ENCODE measurements at places on chromosomes 6 and 20.

GRCh38 chr20:11030351-11030750, 356.6 kb upstream of the JAG1 start:
- DNase-seq: no peak

DNA sequence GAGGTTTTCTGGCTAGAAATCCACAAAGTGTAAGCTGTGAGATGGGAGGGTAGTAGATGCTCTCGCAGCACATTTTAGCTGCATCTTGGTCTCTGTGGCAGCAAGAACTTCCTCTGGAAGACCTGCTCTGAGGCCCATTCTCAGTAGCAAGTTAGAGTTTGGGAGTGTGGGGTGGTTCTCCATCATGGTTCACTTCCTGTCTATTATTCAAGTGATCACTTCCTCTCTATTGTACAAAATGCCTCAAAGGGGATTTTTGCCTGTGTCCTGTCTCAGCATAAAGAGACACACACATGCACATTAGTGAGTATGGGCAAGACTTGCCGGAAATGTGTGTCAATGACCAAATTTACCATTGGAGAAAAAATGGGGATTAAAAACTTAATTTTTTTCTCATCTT, 42.5 kb downstream of the LYRM2 start:
- no peak for DNase-seq

GRCh38 chr6:1770968-1771723, 161.4 kb downstream of the FOXC1 start:
- peak; percentile 61 for DNase-seq

DNA sequence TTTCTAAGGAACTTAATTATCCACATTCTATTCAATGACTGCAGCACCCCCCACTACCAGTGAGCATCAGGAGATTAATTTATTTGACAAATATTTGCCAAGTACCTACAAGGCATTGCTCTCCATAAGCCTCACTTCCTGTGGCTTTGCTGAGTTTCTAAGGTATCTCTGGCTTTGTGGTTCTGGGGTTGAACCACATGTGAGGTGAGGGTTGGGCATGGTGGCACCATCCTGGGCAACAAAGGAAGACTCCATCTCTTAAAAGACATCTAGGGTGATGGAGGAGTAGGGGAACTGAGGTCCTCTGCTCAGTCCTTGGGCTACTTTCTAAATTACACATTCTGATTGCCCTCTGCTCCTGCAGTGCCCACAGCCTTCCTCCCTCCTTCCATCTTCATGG, 25.5 kb upstream of the WFDC2 start:
- no peak for DNase-seq

DNA sequence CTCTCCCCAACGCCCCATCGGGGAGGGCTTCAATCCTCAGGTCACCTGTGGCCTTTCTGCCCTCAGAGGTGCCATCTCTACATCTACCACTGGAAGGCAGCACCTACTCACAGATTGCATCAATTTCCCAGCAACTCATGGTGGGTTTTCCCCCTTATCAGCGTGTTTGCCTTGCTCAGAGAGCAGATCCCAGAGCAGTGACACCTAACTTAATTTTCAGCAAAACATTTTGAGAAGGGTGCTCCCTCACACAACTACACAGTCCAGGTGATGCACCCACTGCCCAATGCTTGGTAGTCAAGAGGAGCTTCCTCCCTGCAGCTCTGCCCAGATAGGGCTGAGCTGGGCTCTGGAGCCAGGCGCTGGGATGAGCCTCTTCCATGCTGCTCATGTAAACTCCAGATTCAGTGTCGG, 48.2 kb downstream of the PLG start:
- DNase-seq: no peak

DNA sequence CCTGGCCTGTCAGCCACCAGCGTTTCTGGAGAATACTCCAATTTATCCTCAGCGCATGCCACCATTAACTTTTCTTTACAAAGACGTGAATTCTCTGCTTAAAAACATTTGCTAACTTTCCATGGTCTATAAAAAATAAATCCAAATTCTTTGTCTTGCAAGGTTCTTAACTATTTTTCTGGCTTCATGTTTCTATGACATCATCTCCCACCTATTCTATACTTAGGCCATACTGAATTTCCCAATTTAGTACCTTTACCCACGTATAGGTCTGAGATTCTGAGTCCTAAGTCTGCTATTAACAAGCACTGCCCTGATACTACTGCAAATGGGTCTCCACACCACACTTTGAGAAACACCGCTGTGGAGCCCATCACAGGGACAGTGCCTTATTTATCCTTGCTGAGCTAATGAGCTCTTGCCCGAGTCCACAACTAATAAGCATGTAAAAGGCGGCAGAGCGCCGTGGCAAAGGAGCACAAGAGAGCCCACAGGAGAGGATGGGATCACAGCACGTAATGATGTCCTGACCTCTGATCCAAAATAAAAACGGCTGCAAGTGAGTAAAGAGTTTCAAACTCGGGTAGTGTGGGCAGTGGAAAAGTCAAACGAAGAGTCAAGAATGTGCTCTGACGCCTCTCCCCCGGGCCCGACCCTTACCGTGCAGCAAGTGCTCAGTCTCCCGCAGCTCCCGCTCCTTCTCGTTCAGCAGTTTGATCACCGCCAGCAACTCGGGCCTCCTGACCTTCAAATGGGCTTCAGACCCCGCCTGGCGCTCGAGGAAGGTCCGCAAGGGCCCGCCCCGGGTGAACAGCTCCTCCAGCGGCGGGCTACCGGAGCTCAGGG, 519 bp downstream of the MTRF1L start:
- DNase-seq: no peak

- DNase-seq: peak; percentile 13
Measured at GRCh38 chr6:166786704-166787293, 159.7 kb upstream of the RPS6KA2 start.
